ENCODE measurements at places on chromosomes 7 and 10.

DNA sequence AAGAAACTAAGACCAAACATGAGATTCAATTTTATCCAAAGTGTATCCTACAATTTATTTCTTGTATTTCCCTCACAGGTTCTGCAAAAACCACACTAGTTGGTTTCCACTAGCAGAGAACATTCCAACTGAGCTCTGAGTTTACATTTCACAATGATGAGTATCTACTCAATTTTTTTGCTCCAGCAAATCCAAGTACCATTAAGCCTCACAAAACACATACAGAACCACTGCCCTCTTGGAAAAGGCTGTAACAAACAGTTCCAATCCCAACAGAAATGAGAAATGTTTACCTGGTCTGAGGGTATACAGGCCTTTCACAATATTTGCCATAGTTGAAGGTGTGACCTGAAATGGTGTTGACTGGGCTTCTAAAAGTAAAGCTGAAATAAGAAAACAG, 59.9 kb downstream of the CACUL1 start:
- DNase-seq = no peak

- no peak for DNase-seq
These were observed 36.3 kb downstream of the ASB13 start for GRCh38 chr10:5630112-5630436.

- DNase-seq = no peak
These were observed 174.2 kb downstream of the PTN start for GRCh38 chr7:137169282-137169698.

DNA sequence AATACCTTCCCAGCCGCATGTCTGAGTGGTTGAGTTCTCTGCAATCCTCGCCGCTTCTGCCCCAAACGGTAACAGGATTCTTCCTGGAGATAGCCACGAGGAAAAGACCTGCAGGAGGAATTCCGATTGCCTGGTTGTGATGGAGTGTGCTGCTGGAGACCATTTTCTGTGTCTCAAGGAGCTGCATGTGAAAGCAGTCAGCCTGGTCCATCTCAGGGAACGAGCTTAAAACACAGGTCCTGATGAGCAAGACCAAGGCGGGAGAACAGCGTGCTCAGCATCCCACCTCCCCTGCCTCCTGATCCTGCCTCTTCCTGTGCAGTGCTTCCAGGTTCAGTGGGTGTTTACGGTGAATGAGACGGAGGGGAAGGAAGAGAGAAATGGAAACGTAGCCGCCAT, 26.5 kb downstream of the VIPR2 start:
- no peak for DNase-seq

GRCh38 chr7:70215491-70215890, 617.2 kb downstream of the AUTS2 start:
- no peak for DNase-seq

DNA sequence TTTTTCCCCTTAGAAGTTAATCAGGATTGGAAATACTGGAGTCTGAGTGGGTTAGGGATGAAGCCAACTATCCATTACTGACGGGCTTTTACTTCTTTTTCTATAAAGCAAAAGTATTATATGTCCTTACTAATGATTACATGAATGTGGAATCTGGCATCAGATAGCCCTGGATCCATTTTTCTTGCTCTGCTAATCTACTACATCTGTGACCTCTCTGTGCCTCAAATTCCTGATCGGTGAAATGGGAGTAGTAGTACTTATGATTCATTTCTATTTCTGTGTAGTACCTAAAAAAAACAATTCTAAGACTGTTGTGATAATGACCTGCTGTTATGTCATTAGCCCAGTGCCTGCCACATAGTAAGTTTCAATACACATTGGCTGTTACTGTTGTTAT, 621.6 kb downstream of the SORCS3 start:
- DNase-seq = no peak

DNA sequence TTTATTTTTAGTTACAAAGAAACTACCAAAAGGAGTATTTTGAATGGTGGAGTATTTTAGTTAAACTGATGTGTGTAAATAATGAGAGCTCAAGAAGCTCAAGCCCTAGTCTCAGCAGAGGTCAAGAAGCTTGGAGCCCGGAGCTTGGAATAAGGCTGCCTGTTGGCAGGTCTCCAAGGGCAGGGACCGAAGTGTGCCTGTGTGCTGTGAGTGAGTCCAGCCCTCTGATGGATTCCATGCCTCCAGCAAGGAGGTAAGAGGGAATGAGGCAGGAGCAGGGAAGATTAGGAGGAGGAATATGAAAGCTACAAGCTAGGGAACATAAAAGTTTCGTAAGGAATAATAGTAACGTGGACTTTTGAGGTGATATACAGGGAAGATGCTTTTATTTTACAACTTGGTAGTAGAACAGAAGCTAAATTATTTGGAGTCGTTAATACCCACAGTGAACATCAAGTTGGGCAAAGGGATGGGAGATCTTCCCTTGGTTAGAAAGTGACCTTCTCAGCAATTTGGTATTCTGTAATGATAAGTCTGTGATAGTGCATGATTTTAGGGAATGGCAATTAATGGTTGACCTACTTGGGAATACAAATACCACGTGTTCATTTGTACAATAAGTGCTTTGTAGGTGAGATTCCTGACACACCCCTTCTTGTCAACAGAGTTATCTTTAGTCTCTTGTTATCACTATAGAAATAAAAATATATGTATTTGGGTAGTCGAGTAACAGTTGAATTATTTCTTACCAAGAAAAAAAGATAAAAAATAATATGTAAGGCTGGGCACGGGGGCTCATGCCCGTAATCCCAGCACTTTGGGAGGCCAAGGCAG, 4.6 kb downstream of the SEC23IP start:
- no peak for DNase-seq

- DNase-seq = no peak
These were observed 1.7 kb downstream of the IGF2BP3 start for GRCh38 chr7:23468526-23469149.

DNA sequence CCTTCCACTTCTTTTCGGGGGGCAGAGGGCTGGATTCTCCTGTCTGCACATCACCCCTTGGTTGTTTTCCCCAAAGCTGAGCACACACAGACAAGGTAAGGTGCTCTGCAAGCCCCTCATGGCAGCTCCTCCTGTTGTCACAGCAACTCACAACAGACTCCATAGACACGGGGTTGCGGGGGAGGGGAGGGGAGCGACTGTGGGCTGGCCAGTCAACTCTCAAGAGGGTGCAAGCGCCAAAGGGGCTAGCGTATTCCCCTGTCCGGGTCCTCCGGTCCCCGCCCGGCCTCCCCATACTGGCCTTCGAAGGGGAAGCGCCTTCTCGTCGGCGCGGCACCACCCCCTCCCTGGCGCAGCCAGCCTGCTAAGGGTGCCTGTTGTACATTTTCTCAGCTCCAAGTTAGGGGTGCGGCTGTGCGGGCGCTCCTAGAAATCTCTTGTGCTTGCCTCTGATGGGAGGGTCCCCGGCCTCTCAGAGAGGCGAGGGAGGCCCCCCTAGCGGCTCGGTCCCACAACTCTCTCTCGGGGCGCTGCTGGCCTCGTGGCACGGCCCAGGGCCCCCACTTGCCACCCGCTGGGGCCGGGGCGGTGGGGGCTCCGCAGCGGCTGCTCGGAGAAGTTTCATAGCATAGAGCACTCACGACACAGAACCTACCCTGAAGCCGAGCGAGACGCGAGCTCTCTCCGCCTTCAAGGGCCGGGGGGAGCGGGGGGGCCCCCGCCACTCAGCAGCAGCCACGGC, 498 bp downstream of the RHOBTB1 start:
- DNase-seq = peak; percentile 29

GRCh38 chr7:88185650-88186049, 34.2 kb downstream of the SRI start:
- no peak for DNase-seq

DNA sequence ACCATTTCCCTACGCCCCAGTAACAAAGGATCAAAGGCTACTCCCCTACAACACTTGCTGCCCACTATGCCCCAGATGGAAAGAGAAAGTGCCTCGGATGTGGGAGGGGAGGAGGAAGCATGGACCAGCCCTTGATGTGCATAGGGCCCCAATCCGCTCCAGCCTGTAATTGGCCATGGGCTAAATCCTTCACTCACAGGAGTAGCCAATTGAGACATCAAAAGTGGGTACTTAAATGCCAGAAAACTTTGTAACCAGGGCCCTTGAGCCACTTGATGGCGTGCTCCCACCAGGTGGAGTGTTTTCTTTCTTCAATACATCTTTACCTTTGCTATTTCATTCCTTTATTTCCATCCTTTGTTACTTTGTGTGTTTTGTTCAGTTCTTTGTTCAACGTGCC, 500.5 kb upstream of the LRRN3 start:
- peak; percentile 22 for DNase-seq

- no peak for DNase-seq
These were observed 713 bp downstream of the IMMP2L start for GRCh38 chr7:111561654-111561903.

DNA sequence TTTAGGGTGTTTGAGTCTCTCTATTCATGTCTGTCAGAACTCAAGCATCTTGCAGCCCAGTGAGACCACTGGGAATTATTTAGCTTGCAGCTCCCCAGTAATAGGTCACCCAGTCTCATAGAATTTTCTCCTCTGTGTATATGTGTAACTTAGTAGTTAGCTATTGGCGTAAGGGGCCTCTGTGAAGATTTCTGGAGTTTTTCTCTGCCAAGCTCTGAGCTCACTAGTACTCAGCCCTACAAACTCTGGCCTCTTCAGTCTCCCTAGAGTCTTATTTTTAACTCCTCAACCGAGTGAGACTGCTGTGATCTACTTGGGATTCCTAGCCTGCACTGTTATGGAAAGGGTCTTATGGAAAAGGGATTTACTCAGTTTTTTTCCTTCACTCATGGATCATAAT, 90.2 kb downstream of the PPP1R9A start:
- DNase-seq = no peak

GRCh38 chr7:5677538-5678294, 103.7 kb downstream of the RNF216 start:
- peak; percentile 51 for DNase-seq

Measured in activated CD4-positive, alpha-beta T cell treated with anti-CD3 and anti-CD28 coated beads, Interleukin-2, amount 10 ng/mL, durations not matched to agents 7 days and 5 days (primary cell).